NK-92 treated with Interleukin-12 subunit alpha and Interleukin-12 subunit beta, amount 100 ng/mL, for 24 hours (cell line): ENCODE measurements at places on chromosomes 1 and 21.

- no peak for DNase-seq
Observed at GRCh38 chr1:8142955-8143629, 117.0 kb upstream of the ERRFI1 start.

GRCh38 chr1:236560213-236560771, 36.5 kb downstream of the LGALS8 start:
- DNase-seq: no peak

DNA sequence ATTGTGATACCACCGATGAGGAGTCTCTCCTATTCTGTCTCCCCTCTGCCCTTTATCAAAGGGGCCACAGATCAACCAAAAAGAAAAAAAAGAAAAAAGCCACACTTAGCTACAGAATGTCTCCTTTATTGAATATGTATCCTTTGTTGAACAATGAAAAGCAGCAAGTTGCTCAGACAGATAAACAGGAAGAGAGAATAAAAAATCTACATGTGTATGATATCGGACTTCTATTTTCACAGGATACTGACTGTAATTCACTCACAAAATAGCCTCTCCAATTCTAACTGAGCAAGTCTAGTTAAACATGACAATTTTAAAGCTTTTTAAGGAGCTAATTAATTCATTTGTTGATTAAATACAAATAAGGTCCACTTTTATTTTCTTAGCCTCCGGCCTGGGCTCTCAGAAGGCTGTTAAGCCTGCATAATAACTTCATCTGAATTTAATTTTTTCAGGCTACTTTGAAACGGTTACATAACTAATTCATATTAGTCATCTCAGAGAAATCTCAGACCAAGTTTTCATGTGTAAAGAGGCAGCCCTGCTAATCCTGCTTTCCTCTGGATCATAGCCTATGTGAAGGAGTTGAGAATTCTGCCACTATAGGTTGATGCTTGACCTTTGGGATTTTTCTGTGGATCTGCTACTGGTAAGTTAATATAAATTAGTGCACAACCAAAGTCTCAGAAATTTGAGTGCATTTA, 304.1 kb upstream of the NR5A2 start:
- DNase-seq: no peak

GRCh38 chr1:155910621-155911121, 478 bp downstream of the RIT1 start:
- DNase-seq: no peak

DNA sequence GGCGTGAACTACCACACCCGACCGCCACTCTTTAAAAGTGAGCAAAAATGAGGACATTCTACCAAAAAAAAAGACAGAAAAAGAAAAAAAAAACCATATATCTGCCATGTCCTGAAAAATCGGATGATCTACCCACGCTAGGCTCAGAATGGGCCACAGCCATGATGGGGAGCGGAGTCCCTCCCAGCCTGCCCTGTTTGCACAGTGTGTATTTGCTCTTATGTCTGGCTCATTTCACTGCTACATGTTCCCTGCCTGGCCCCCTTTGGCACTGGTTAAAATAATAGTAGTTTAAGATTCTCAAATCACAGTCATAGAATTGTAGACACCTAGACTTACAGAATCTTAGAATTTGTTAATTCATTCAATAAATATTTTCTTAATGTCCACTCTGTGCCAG, 121.9 kb downstream of the PTPRU start:
- DNase-seq: no peak

GRCh38 chr1:193184776-193185175, 1.6 kb downstream of the B3GALT2 start:
- no peak for DNase-seq

DNA sequence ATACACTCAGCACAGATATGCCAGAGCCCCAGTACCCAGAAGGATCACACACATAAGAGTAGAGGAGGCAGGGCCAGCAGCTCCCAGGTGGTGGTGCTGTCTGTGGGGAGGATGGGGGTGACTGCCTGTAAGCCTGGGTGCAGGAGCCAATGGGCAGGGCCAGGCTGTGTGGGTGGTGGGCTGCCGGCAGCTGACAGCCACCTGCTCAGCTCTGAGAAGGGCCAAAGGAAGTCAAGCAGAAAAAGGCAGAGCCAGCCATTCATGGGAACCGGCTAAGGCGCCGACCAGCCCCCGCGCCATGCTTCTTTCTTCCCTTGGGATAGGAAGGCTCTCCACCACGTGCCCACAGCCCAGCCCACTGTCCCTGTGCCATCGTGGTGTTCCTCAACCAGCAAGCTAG, 14.1 kb downstream of the PIK3C2B start:
- no peak for DNase-seq

- DNase-seq: no peak
Observed at GRCh38 chr1:35692317-35692716, 26.4 kb downstream of the C1orf216 start.

GRCh38 chr1:86703696-86704457, 499 bp upstream of the SH3GLB1 start:
- DNase-seq: peak; percentile 56

- DNase-seq: no peak
Observed at GRCh38 chr1:64173336-64173940, 30.0 kb upstream of the UBE2U start.

DNA sequence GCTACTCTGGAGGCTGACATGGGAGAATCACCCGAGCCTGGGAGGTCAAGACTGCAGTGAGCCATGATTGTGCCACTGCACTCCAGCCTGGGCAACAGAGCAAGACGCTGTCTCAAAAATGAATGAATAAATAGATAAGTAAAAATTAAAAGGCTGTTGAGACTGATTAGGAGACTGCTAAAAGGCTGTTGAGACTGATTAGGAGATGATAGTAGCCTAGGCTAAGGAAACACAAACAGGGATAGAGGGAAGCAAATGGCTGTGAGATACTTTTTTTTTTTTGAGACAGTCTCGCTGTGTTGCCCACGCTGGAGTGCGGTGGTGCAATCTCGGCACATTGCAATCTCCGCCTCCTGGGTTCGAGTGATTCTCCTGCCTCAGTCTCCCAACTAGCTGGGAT, 28.4 kb downstream of the PRPF38A start:
- no peak for DNase-seq

DNA sequence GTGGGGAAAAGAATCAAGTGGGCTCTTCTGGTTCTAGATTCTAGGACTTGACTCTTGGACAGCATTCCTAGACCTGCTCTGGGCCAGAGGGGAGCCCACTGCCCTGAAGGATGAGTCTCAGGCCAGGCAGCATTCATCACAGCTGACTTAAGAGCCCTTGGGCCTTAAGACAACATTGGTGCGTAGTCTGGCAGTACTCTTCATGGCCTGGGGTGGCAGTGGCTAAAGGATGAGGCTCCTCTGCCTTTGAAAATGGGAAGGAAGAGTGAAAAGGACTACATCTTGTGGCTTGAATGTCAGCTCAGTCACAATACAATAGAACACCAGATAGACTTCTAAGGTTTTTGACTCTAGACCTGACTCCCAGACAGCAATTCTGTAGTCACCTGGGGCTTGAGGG, 1415.1 kb upstream of the PRMT6 start:
- DNase-seq: no peak

DNA sequence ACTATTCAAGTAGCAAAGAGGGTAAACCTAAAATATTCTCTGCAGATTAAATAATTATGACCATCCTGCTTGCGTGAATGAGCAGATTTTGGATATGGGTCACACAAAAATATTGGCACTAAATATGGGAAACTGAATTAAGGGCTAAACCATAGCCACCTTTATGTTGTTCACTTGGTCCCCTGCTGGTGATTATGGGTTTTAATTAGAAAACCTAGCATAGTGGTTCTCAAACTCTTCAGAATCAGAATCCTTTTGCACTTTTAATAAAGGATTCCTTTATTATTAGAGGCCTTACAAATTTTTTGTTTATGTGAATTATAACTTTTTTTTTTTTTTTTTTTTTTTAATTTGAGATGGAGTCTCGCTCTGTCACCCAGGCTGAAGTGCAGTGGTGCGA, 38.5 kb upstream of the ZNHIT6 start:
- DNase-seq: no peak

GRCh38 chr1:169184812-169185211, 78.3 kb downstream of the ATP1B1 start:
- no peak for DNase-seq

DNA sequence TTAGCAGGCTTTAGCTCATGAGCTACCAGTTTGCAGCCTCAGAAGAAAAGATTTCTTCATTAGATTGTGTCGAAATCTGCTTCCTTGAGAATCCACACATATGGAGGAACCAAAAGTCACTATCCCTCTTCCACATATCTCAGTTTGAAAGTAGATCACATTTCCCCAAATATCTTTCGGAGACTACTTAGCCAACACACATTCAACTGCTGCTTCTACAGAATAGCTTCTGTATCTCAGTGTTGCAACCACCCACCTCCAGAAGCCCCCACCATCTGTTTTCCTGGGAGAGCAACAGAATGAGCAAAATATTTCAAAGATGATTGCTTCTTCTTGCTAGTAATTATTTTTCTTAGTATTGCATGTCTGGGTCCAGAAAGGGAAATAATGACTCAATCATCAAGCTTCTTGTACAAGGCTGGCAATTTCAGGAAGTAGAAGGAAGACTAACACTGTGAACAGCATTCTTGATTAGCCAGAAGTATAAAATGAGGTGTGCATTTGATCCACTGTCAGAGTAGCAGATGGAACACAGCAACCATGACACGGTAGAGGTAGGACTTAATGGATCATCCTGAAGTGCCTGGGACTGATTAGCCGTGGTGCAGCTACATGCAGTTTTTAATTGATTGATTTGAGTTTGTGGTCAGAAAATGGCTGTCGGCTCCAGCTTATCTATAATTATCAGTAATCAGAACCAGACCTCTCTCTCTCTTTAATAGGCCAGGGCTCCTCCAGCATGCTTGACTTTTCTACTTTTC, 24.9 kb downstream of the ZC3H11B start:
- DNase-seq: no peak
